Endothelial cell (in vitro differentiated cells): ENCODE measurements at places on chromosomes 7 and 10.

GRCh38 chr7:140367528-140367927 is 30.8 kb downstream of the SLC37A3 start:
- no peak for DNase-seq

DNA sequence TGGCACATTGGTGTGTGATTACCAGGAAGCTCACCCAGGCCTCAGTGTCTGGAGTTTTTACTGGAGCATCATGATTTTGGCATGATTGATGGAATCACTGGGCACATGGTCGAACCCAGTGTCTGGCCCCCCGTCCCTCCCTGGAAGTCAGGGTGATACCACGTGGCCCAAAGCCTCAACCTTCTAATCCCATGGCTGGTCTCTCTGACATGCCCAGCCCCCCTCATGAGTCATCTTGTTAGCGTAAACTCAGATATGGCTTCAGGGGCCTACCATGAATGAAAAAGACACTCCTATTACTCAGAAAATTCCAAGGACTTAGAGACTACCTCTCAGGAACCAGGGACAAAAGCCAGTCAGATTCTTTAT is 109.3 kb downstream of the GRK5 start:
- DNase-seq, result no peak

GRCh38 chr7:7486362-7486761 is 49.3 kb downstream of the COL28A1 start:
- no peak for DNase-seq

GRCh38 chr7:94450044-94450697 is 55.5 kb downstream of the COL1A2 start:
- DNase-seq, result no peak

- DNase-seq, result no peak
Observed at GRCh38 chr7:20698469-20698868, 83.0 kb downstream of the ABCB5 start.

DNA sequence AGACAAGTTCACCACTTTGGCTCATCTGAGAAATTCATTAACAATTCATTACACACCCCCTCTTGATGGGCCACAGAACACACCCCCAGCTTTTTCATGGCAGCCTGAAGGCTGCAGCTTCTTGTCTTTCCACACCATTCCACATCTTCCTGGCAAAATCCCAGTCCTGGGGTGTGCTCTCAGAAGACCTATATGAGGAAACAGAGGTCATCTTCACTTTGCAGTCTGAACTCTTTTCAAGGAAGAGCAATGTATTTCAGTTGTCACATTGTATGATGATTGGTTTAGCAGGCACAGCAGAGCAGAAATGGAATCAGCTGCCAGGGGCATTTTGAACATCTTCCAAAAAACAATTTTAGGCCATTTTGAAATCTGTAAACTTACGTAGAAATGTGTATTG is 7.8 kb upstream of the LRRC27 start:
- DNase-seq, result no peak

- DNase-seq, result no peak
Observed at GRCh38 chr10:108653531-108653930, 1269.8 kb downstream of the XPNPEP1 start.

DNA sequence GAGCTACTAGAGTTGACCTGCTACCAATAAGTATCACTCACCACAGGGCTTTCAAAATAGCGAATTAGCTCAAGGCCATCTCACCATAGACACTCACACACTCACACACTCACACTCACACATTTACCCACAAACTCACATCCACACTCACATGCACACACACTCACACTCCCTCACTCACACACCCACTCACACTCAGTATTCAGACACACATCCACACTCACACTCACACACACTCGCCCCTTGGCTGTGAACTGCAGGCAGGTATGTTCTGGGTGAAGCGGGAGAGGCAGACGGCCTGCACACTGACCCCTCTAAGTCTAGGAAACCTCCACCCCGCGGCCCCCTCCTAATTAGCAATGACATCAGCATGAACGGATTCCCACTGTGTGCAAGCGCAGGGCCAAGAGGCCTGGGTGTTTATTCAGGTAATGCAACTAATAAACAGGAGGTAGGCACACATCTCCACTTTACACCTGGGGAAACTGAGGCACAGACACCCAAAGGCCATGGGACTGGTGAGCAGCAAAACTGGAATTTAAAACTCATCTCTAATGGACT is 94.6 kb downstream of the ADARB2 start:
- DNase-seq, result no peak
